CD8-positive, alpha-beta memory T cell (primary cell): ENCODE measurements at places on chromosomes 1 and 21. TPM values are rescaled to one million over a fixed set of nuclear protein-coding genes. Genes with fewer than 3 reads are reported as not detected.

Gene MOV10
- polyA plus RNA-seq: 33.7 TPM

Gene ORC1
- 0.55 TPM for polyA plus RNA-seq

Gene C1orf141
- not detected for polyA plus RNA-seq

Gene GPR52
- polyA plus RNA-seq: not detected

Gene CSF3R
- polyA plus RNA-seq: not detected

Gene DMRTA2
- not detected for polyA plus RNA-seq

Gene KCNE2
- polyA plus RNA-seq: not detected

Gene BRWD1
- polyA plus RNA-seq: 37.3 TPM

Gene AQP10
- polyA plus RNA-seq: not detected

Gene DNAJC28
- 1.7 TPM for polyA plus RNA-seq

Gene INTS11
- 70.5 TPM for polyA plus RNA-seq

Gene MPZ
- polyA plus RNA-seq: not detected

Gene PGLYRP3
- polyA plus RNA-seq: not detected

Gene TNFRSF9
- 14.4 TPM for polyA plus RNA-seq

Gene SV2A
- polyA plus RNA-seq: 2.9 TPM

Gene HOOK1
- 5.2 TPM for polyA plus RNA-seq

Gene MYBPHL
- not detected for polyA plus RNA-seq

Gene FCRLB
- 2.2 TPM for polyA plus RNA-seq

Gene FAM163A
- polyA plus RNA-seq: not detected

Gene LRRC53
- not detected for polyA plus RNA-seq

Gene S100A10
- polyA plus RNA-seq: 1,167 TPM
